ENCODE measurements at places on chromosomes 7 and 10.

GRCh38 chr10:6958254-6958653, 378.2 kb upstream of the PRKCQ start:
- DNase-seq: no peak

DNA sequence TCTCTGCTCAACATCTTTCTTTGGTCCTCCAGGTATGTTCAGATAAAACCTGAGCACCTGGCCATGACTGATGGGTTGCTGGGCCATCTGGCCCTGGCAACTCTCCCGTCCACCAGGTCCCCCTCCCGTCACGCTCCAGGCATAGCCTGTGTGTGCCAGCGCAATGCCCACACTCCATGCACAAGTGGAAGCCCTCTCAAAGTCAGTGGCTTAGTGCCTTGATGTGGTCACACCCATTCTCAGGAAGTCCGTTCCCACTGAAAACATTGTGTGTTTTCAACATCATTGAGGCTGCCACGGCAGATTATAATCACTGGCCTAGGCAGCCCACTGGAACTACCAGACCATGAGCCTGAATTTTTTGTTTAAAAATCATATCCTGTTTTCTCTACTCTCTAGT, 170.6 kb upstream of the LANCL2 start:
- no peak for DNase-seq

DNA sequence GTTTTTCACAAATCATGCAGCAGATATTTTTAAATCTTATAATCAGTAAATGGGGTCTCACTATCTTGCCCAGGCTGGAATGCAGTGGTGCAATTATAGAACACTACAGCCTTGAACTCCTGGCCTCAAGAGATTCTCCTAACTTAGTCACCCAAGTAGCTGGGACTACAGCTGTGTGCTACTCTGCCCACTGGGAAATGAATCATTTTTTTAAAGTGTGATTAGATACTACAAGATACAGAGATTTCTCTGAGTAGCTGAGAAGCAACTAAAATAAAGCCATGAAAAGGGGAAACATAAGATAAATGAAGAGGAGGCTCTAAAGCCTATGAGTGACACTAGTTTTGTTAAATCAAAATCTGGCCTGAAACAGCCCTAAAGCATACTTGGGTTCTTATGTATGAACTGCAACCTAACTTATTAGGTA, 119.7 kb downstream of the JMJD1C start:
- no peak for DNase-seq

GRCh38 chr10:118754229-118754555, 578 bp downstream of the CACUL1 start:
- peak; percentile 66 for DNase-seq

DNA sequence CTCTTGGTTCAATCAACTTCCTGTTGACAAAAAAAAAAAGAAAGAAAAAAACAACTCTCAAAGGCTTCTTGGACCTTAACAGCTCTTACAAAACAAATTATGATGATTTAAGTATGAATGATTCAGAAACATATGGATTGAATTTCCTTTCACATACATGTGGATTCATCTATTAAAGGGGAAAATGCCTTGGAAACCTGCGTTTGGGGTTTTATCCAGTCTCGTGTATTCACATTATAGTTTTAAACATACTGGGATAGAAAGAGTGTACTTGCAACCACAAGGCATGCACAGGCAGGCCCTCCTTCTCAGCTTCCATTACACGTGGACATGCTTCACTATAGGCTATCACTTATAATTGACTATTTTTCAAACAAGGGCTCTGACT, 286.7 kb downstream of the INHBA start:
- peak; percentile 19 for DNase-seq

DNA sequence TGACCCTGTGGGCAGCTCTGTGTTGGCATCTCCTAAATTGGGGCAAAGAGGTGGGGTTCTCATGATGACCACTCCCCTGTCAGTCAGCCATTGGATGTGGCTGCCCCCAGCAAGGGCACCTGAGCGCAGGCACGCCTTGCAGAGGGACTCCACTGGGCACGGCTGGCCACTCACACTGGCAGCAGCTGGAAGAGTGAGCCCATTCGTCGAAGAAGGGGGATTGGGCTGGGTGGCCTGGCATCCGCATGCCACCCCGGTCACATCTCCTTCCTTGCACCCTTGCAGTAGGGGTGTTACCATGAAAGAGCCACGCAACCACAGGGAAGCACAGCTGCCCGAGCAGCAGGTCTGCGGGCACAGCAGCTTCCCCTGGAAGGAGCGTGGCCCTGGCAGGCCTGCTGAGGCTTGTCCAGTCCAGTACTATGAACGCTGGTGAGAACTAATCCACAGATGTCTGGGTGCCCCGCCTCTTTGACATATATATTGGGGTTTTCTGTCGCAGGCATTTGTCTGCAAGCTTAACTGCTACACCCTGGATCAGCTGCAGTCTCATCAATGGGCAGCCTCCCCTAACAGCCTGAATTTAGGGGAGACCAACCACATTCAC, 25.7 kb upstream of the GRB10 start:
- DNase-seq: no peak

- DNase-seq: no peak
Observed at GRCh38 chr10:127875449-127875765, 17.3 kb downstream of the CLRN3 start.
